ENCODE measurements at places on chromosomes 16 and 17.

DNA sequence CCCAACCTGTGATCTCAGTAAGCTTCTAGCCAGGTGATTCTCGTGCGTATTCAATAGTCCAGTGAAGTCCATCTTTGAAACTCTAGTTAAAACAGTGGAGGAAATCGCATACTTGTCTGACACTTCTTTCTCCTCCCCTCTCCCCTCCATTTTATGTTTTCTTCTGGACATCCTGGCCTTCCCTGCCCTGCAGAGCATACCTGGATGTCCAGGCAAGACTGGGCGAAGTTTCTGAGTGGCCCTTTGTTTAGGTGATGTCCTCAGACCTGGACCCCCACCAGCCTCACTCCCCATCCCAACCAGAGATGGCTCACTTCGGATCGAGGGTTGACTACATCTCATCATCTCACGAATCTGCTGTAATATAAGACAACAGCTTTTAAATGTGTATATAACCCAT is 65.7 kb downstream of the CCDC182 start:
- DNase-seq, result no peak
- H3K27ac ChIP-seq, result no peak overlapping the region
- H3K27me3 ChIP-seq, result no peaks in the 10 kb centered on the region

DNA sequence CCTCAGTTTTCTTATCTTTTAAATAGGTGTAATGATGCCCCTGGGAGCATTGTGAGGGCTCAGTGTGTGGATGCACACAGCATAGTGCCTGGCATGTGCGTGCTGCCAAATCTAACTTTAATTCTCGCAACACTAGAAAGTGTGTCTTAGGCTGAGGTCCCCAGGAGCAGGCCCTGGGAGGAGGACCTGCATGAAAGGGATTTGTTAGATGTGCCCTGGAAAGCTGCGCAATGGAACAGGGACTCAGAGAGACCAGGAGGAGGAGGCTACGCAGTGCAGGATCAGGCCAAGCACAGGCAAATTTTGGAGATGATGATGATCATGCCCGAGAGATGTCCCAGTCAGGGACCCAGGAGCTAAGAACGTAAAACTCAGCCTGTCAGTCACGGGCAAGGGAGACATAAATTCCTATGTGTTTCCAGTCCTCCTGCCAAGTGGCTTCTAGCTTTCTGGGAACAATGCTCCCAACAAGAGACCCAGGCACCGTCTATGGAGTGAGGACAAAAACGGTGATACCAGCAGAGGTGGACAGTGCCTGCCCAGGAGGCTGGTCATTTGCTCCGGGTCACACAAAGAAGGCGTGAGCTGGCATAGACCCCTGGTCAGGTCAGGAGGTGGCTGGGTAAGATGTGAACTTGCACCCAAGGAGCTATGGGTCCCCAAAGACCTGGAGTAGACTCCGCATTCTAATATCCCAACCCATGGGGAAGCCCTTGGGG is 352.2 kb upstream of the TNRC6C start:
- no peak for DNase-seq
- H3K4me1 ChIP-seq, result no peaks in the 10 kb centered on the region
- H3K4me3 ChIP-seq, result no peak overlapping the region
- H3K27ac ChIP-seq, result no peak overlapping the region

DNA sequence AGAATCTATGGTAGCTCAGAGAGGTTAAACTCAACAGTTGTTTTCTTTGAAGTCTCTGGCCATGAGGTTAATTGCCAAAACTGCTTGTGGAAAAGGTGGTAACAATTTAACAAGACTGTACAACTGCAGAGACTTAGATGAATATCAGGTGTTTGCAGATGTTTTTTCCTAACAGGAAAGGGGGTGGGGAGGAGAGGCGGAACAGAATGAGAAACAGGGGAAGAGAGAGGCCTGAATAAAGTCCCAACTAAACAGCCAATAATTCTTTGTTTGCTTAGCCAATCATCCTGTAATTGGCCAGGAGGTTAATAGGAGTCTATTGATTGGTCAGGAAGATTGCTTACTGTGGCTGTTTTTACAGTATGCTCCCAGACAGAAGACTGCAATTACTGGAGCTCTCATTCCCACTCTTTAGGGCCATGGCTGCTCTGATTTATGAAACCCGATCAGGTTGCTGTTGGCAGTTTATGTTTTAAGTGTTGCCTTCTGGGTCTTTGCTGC is 249.7 kb upstream of the TBX2 start:
- H3K4me1 ChIP-seq, result no peaks in the 10 kb centered on the region
- no peaks in the 10 kb centered on the region for H3K27me3 ChIP-seq
- DNase-seq, result no peak

- H3K27me3 ChIP-seq, result peaks cover 31% of the 10 kb centered on the region
Measured at GRCh38 chr17:17693253-17694168, 12.3 kb downstream of the RAI1 start.

DNA sequence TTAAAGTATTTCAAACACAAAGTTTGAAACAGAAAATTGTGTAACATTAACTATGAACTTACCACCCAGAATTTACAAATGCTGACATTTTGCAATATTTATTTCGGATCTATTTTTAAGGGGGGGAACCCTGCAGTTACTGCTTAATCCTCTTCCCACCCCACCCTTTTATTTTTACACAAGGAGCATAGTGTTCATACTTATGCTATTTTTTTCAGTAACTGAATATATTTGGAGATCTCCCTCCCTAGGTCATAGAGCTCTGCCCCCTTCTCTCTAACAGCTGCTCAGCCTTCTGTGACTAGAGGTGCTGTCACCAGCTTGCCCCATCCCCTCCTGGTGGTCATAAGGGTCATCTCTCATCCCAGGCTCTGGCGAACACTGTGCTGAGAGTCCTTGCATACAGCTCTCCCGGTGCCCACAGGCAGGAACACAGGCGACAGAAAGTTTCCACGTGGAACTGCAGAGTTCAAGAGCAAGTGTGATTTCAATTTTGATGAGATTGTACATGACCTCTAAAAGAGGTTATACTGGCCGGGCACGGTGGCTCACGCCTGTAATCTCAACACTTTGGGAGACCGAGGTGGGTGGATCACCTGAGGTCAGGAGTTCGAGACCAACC is 44.2 kb downstream of the SNX20 start:
- no peaks in the 10 kb centered on the region for H3K27me3 ChIP-seq
- no peak overlapping the region for H3K27ac ChIP-seq
- no peak overlapping the region for H3K4me3 ChIP-seq
- H3K36me3 ChIP-seq, result no peaks in the 10 kb centered on the region

- no peaks in the 10 kb centered on the region for H3K36me3 ChIP-seq
- no peak overlapping the region for H3K27ac ChIP-seq
- DNase-seq, result peak; percentile 27
- peaks cover 1% of the 10 kb centered on the region for H3K4me1 ChIP-seq
- H3K27me3 ChIP-seq, result no peaks in the 10 kb centered on the region
- no peak overlapping the region for H3K4me3 ChIP-seq
Measured at GRCh38 chr17:74128456-74129211, 74.8 kb upstream of the RPL38 start.

DNA sequence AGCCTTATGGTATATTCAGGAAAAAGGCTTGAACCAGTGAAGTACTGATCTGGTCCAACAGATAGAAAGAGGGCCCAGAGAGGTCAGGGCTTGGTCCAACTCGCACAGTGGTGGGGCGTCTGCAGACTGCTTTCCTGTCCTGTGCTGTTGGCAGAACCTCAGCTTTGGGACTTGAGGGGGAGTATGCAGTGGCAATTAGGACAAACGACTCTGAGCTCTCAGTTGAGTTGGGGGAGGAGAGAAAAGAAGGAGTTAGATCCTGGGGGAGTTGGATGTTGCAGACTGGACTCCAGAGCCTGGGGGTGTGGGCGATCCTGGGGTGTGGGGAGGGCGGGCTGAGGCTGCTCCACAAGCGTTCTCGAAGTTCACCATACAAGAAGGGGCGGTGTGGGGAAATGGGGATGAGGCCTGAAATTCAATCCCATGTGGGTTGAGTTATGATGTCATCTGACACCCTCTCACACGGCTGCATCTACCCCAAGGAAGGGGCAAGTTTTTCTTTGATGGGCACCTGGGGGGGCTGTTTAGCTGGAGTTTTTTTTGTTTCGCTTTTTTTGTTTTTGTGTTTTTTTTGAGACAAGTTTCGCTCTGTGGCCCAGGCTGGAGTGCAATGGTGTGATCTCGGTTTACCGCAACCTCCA is 14.6 kb downstream of the GRB7 start:
- peaks cover 7% of the 10 kb centered on the region for H3K36me3 ChIP-seq
- no peaks in the 10 kb centered on the region for H3K27me3 ChIP-seq
- peak overlapping the region; percentile 78 for H3K4me3 ChIP-seq
- peak; percentile 45 for DNase-seq

DNA sequence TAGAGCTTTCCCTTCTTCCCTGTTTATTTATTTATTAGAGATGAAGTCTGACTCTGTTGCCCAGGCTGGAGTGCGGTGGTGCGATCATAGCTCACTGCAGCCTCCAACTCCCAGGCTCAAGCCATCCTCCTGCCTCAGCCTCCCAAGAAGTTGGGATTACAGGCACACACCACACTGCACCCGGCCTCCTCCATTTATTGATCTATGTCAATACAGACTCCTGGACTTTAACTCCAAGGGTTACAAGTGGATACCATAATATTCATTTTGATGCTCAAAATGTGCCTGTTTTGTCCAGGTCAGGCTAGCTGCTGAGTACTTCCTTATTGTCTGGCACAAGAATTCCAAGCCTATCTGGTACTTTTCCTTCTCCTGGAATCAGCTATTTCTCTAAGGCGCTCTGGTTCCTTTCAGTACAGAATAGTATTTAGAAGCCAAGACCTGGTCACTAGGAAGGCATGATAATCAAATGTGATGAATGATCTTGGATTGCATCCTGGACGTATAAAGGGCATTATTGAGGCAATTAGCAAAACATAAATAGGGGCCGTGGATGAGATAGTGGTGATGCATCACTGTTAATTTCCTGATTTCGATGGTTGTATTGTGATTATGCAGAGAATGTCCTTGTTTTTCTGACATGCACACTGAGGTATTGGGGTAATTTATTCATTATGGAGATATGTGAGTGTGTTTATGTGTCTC is 21.7 kb downstream of the IL4R start:
- H3K27me3 ChIP-seq, result no peaks in the 10 kb centered on the region
- no peaks in the 10 kb centered on the region for H3K4me1 ChIP-seq
- no peak overlapping the region for H3K27ac ChIP-seq
- H3K36me3 ChIP-seq, result peaks cover 30% of the 10 kb centered on the region
- no peak for DNase-seq
- H3K4me3 ChIP-seq, result no peak overlapping the region

GRCh38 chr16:46972429-46973206 is 856 bp downstream of the DNAJA2 start:
- peaks cover 2% of the 10 kb centered on the region for H3K4me1 ChIP-seq
- H3K27me3 ChIP-seq, result no peaks in the 10 kb centered on the region
- peak; percentile 39 for DNase-seq
- no peak overlapping the region for H3K27ac ChIP-seq
- H3K4me3 ChIP-seq, result peak overlapping the region; percentile 87

- DNase-seq, result no peak
- peaks cover 84% of the 10 kb centered on the region for H3K36me3 ChIP-seq
- H3K27me3 ChIP-seq, result no peaks in the 10 kb centered on the region
Measured at GRCh38 chr17:28612531-28612930, 1.5 kb downstream of the RSKR start.

DNA sequence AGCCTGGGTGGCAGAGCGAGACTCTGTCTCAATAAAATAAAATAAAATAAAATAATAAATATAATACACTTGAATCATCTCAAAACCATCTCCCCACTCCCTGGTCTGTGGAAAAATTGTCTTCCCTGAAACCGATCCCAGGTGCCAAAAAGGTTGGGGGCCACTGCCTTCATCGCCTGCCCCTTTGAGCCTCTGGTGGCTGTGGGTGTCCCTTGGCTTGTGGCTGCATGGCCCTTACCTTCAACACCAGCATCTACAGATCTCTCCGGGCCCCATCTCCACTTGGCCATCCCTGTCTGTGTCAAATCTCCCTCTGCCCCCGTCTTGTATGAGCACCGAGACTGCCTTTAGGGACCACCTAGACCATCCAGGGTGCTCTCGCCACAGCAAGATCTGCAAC is 177.3 kb downstream of the SEC14L1 start:
- peaks cover 4% of the 10 kb centered on the region for H3K4me1 ChIP-seq
- H3K27ac ChIP-seq, result no peak overlapping the region
- H3K27me3 ChIP-seq, result no peaks in the 10 kb centered on the region
- H3K4me3 ChIP-seq, result no peak overlapping the region
- DNase-seq, result no peak
- H3K36me3 ChIP-seq, result no peaks in the 10 kb centered on the region

- no peak for DNase-seq
- no peaks in the 10 kb centered on the region for H3K27me3 ChIP-seq
- no peak overlapping the region for H3K4me3 ChIP-seq
- H3K36me3 ChIP-seq, result peaks cover 13% of the 10 kb centered on the region
- no peak overlapping the region for H3K27ac ChIP-seq
Measured at GRCh38 chr17:80795754-80796153, 195.9 kb upstream of the CHMP6 start.

DNA sequence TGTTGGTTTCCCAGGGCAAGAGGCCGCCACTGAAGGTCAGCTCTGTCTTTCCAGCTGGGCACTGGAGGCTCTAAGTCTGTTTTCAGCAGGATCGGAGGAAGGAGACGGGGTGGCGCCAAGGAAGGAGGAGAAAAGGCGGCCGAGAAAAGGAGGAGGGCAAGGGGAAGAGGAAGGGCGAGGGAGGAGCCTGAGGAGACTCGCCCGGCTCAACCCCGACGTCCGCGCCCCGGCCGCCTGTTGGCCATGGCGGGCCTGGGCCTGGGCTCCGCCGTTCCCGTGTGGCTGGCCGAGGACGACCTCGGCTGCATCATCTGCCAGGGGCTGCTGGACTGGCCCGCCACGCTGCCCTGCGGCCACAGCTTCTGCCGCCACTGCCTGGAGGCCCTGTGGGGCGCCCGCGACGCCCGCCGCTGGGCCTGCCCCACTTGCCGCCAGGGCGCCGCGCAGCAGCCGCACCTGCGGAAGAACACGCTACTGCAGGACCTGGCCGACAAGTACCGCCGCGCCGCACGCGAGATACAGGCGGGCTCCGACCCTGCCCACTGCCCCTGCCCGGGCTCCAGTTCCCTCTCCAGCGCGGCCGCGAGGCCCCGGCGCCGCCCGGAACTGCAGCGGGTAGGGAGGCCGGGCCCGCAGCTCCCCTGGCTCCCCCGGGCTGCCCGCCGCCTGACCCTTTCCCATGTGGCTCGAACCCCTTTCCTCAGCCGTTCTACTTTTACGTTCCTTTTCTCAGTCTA is at the start of gene RNF135:
Gene RNF135, plus strand, starts transcription at position 209 of the 737 bp plus-strand sequence. Its CDS starts 35 bp downstream, at position 244.
- H3K27me3 ChIP-seq, result no peaks in the 10 kb centered on the region
- H3K4me3 ChIP-seq, result peak within 1 kb of the TSS; percentile 85
- peaks cover 27% of the 10 kb centered on the region for H3K36me3 ChIP-seq
- H3K27ac ChIP-seq, result no peak within 1 kb of the TSS

GRCh38 chr17:66989579-66989978 is 25.1 kb downstream of the CACNG4 start:
- no peak overlapping the region for H3K4me3 ChIP-seq
- H3K27me3 ChIP-seq, result no peaks in the 10 kb centered on the region
- no peaks in the 10 kb centered on the region for H3K36me3 ChIP-seq
- H3K4me1 ChIP-seq, result no peaks in the 10 kb centered on the region

- DNase-seq, result no peak
- H3K36me3 ChIP-seq, result no peaks in the 10 kb centered on the region
- no peaks in the 10 kb centered on the region for H3K27me3 ChIP-seq
- H3K4me3 ChIP-seq, result no peak overlapping the region
- no peak overlapping the region for H3K27ac ChIP-seq
Measured at GRCh38 chr17:70071127-70071526, 3.9 kb upstream of the KCNJ16 start.

Data from H9 (cell line).